Activated naive CD8-positive, alpha-beta T cell treated with anti-CD3 and anti-CD28 coated beads, Interleukin-2, amount 10 ng/mL, durations not matched to agents 7 days and 5 days (primary cell): ENCODE measurements at places on chromosomes 6 and 20. TPM values are rescaled to one million over a fixed set of nuclear protein-coding genes. Genes with fewer than 3 reads are reported as not detected.

MLN gene
- not detected for total RNA-seq

SPDEF gene
- not detected for total RNA-seq

MOG gene
- not detected for total RNA-seq

IP6K3 gene
- total RNA-seq: not detected

ENPP5 gene
- total RNA-seq: 1.4 TPM

CDK19 gene
- 25.3 TPM for total RNA-seq

SRSF6 gene
- total RNA-seq: 137 TPM

PRSS35 gene
- 0.31 TPM for total RNA-seq

RAD21L1 gene
- 0.48 TPM for total RNA-seq

OR2H1 gene
- not detected for total RNA-seq

C6orf118 gene
- not detected for total RNA-seq

BTNL2 gene
- total RNA-seq: not detected

CFAP61 gene
- not detected for total RNA-seq

GLP1R gene
- total RNA-seq: not detected

SPAG4 gene
- 5.7 TPM for total RNA-seq

TMEM244 gene
- 1.0 TPM for total RNA-seq

CLIC5 gene
- 6.0 TPM for total RNA-seq
